A549 treated with RU486 at 1 μM for 4 hours (cell line): ENCODE measurements at places on chromosomes 5 and 9. TPM values are rescaled to one million over a fixed set of nuclear protein-coding genes. Genes with fewer than 3 reads are reported as not detected.

The BTNL3 gene
- total RNA-seq, result not detected in 5 replicates

The ELOVL7 gene
- 6.6 to 13.7 TPM (median 12.4 TPM) in 5 replicates for total RNA-seq

The SPINK6 gene
- total RNA-seq, result 0.31 to 0.52 TPM (median 0.37 TPM) in 4 of 5 replicates, not detected in the other

The C9orf50 gene
- total RNA-seq, result 0.14 TPM in 1 of 5 replicates, not detected in the others

The PSD2 gene
- 0.05 to 0.10 TPM (median 0.06 TPM) in 3 of 5 replicates, not detected in the others for total RNA-seq

The CAMK2A gene
- total RNA-seq, result 0.61 to 1.4 TPM (median 0.83 TPM) in 5 replicates

The NR5A1 gene
- 0.03 to 0.05 TPM in 2 of 5 replicates, not detected in the others for total RNA-seq

The AMACR gene
- total RNA-seq, result 12.5 to 16.5 TPM (median 15.2 TPM) in 5 replicates

The EGFL7 gene
- total RNA-seq, result 34.7 to 61.3 TPM (median 53.8 TPM) in 5 replicates

The PDZD2 gene
- total RNA-seq, result 0.08 to 0.26 TPM (median 0.13 TPM) in 4 of 5 replicates, not detected in the other

The BAAT gene
- 0.31 to 0.72 TPM (median 0.47 TPM) in 5 replicates for total RNA-seq

The NR4A3 gene
- total RNA-seq, result 1.1 to 3.5 TPM (median 2.6 TPM) in 5 replicates

The CATSPER3 gene
- total RNA-seq, result 0.19 to 0.67 TPM (median 0.46 TPM) in 5 replicates

The TOR4A gene
- 18.6 to 30.7 TPM (median 27.4 TPM) in 5 replicates for total RNA-seq

The FAM169A gene
- 2.7 to 7.1 TPM (median 6.6 TPM) in 5 replicates for total RNA-seq

The SCAMP1 gene
- total RNA-seq, result 13.7 to 30.2 TPM (median 27.3 TPM) in 5 replicates

The NMRK1 gene
- 4.3 to 6.1 TPM (median 5.9 TPM) in 5 replicates for total RNA-seq

The SLC34A1 gene
- total RNA-seq, result not detected in 5 replicates

The PCDHA1 gene
- total RNA-seq, result 0.15 to 0.34 TPM (median 0.21 TPM) in 4 of 5 replicates, not detected in the other

The IFNK gene
- total RNA-seq, result not detected in 5 replicates

The C8G gene
- total RNA-seq, result 0.24 to 2.2 TPM (median 0.66 TPM) in 5 replicates

The GRAMD2B gene
- total RNA-seq, result 0.48 to 0.98 TPM (median 0.64 TPM) in 5 replicates

The TLX3 gene
- total RNA-seq, result not detected in 5 replicates

The NUTM2G gene
- not detected in 5 replicates for total RNA-seq

The PDGFRB gene
- 0.10 to 1.5 TPM (median 0.17 TPM) in 5 replicates for total RNA-seq

The ORM2 gene
- total RNA-seq, result not detected in 5 replicates
